ENCODE measurements at places on chromosomes 12 and 14.

DNA sequence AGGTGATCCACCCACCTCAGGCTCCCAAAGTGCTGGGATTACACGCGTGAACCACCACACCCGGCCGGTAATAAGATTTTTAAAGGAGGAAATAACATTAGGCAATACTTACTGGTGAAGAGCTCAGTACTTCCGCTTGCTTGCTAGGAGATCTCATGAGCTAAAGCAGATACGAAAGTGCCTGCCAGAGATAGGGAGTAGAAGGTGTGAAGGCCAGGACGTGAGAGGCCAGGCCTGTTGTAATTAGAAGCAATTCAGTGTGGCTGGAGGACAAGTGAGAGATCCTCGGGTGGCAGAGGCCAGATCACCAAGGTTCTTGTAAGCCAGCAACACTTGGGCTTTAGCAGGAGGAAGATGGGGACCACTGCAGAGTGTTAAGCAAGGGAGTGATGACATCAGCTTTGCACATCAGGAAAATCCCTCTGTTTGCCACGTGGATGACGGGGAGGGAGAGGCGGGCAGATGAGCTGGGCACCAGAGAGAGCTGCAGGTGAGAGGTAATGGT is 7.6 kb downstream of the TECPR2 start:
- DNase-seq = no peak

GRCh38 chr12:2267703-2268470 is 215.1 kb downstream of the CACNA1C start:
- no peak for DNase-seq

GRCh38 chr14:78399316-78399889 is 229.2 kb downstream of the NRXN3 start:
- no peak for DNase-seq

GRCh38 chr12:24039113-24039525 is 89.6 kb upstream of the SOX5 start:
- DNase-seq = no peak

GRCh38 chr14:59175404-59175803 is 13.1 kb upstream of the DAAM1 start:
- no peak for DNase-seq

- DNase-seq = no peak
These were observed 115.6 kb downstream of the RBM19 start for GRCh38 chr12:113850309-113851056.

- no peak for DNase-seq
These were observed 5.8 kb upstream of the ITFG2 start for GRCh38 chr12:2806700-2807099.

- DNase-seq = peak; percentile 47
These were observed 870 bp downstream of the BMAL2 start for GRCh38 chr12:27333403-27334009.

DNA sequence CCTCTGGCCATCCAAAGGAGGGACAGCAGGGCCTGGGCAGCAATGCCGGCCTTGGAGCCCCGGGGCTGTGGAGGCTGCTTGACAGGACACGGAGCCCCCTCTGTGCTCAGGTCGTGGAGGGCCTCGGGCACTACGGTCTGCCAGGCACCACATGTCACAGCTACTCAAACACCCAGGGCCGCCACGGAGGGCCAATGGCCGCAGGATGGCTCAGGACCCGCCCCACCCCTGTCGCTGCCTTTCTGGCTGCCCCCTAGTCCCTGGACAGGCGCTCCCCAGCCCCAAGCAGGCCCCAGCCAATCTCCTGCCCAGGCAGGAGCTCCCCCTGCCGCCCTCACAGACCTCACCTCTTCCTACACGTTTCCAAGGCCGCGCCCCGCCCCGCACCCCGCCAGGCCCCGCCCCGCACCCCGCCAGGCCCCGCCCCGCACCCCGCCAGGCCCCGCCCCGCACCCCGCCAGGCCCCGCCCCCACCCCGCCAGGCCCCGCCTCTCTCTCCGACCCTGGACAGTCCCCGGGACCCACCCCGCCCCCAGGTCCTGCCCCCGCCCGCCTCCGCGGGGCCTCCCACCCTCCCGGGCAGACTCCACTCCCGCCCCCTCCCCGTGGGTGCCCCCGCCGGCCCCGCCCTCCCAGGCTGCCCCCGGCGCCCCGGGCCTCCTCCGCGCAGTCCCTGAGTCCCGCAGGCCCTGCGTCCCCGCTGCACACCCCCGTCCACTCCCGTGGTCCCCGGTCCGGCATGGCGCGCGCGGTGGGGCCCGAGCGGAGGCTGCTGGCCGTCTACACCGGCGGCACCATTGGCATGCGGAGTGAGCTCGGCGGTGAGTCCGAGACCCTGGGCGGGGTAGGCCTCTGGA is at the start of gene ASPG:
Gene ASPG (plus strand): TSS at position 669 of the 857 bp plus-strand sequence. CDS start 71 bp downstream, at position 740.
- no peak for DNase-seq

- no peak for DNase-seq
These were observed 122.8 kb upstream of the CCDC175 start for GRCh38 chr14:59699442-59699841.

DNA sequence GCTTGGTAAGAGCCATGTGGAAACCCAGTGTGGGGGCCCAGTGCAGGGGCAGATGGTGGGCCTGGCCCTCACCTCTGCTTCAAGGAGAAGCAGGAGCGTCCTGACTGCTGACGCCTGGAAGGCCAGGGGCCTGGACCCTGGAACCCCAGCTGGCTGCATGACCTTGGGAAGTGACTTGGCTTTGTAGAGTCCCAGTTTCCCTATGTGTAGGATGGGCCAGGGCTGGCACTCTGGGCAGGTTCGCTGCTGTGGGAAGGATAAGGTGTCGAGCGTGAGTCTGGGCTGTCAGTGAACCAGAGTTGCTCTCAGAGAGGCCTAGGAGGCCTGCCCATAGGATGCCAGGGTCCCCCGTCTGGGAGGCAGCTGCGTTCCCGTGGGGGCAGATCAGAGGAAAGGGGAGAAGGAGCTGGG is 43.2 kb downstream of the TRAFD1 start:
- DNase-seq = no peak

GRCh38 chr14:60487211-60487610 is 1.3 kb upstream of the C14orf39 start:
- DNase-seq = no peak

- DNase-seq = no peak
These were observed 5.0 kb upstream of the HOXC9 start for GRCh38 chr12:53995002-53995377.

GRCh38 chr12:108530161-108530560 is 15.1 kb downstream of the FICD start:
- DNase-seq = no peak

GRCh38 chr14:104283197-104284106 is 145.1 kb downstream of the KIF26A start:
- DNase-seq = no peak

All from NK-92 treated with Interleukin-12 subunit alpha and Interleukin-12 subunit beta, amount 100 ng/mL, for 24 hours (cell line).